ENCODE measurements at places on chromosomes 7 and 10.

DNA sequence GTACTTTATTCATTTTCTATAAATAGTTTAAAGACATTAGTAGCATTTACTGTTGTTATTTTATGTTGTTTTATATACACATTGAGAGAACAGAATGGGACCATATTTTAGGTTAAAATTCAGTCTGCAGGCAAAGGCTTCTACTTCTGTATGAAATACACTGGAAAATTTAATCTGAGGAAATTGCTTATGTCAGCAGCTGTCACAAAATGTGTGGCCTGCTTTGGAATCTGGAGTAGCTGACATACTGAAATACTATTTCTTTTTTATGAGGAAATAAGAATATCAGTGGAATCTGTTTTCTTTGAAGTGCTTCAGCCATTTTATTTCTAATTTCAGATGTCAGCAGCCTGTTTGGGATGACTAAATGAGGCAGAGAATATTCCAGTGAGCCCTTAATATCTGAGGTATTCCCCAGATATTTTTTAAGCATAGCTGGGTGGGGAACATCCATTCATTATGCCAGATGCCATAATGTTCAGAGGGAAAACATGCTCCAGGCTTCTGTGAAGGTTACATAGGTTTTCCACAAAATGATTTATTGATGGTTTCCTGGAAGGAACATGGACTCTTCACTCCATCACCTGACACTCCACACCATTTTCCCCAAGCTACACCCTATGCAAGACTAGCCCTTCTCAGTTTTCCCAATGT lies 267.1 kb downstream of the ARL4A start:
- DNase-seq = no peak

GRCh38 chr10:36412942-36413341 lies 712.5 kb upstream of the ANKRD30A start:
- DNase-seq = no peak

DNA sequence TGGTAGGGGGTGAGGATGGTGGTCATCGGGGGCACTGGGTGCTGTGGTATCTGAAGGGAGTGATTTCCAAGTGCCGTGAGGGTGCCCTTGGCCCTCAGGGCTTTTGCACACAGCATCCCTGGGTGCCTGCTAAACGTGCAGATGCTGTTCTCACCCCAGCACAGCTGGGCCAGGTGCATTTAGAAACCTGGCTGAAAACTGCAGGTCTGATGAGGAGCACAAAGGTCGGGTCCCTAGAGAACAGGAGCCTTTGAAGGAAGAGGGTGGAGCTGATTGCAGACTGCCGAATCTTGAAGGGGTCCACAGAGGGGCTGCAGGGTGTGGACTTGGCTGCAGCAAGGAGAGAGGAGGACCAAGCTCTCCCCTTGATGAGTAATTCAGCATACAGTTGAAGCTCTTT lies 32.0 kb downstream of the ZMIZ1 start:
- DNase-seq = no peak

- DNase-seq = no peak
Observed at GRCh38 chr10:71717551-71717951, 2.0 kb downstream of the C10orf105 start.

DNA sequence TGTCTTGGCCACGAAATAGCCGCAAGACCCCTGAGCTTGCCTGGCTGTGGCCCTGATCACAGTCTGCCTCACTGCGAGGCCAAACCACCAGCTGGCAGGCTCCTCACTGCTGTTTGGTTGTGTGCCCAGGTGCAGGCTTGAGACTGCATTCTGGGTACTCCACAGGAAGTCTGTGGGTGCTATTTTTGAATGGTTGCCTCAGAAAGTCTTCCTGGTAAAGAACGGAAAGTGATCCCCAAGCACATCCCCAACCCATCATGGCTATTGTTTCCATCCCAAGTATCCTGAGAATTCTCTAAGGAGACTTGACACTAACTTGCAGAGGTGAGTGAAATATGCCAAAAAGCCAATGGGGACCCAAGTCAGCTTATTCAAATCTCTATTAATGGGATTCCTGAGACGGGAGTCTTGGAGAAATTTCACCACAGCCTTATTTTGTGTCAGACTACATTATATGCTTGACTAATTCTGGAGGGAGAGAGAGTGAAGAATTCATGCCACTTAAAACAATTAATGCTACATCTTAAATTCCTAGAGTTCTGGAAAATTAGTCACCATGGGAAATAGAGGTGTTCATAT lies 170.9 kb downstream of the RAMP3 start:
- DNase-seq = no peak

- no peak for DNase-seq
Observed at GRCh38 chr10:130547368-130547767, 411.2 kb downstream of the GLRX3 start.

DNA sequence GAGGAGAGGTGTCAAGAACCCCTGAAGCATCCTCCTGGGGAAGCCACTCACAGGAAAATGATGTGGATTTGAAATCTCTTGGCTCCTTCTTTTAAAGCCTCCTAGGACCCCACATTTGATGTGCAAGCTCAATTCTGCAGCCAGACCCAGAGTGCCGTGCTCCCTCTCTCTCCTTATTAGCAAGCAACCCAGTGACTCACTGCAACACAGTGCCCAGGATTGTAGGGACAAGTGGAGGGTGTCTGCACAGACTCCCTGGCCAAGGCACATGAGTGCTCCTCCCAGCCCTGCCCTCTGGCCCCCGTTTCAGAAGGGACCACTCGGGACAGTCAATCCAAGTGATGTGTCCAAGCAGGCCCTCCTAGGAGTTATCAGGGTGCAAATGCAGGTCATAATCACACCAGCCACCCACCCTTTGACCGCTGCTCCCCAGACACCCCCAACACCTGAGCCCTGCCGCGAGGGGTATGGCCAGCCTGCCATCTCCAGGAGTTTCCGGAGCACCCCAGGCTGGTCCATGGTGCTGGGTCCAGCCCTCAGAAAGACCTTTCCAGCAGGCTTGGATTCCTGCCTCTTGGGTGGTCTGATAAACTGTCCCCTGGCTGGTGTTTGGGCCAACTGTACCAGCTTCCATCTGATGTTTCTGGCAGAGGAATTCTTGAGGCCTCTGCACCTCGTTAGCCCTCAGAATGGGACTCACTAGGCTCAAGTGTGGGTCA lies 54.5 kb upstream of the CXCL12 start:
- no peak for DNase-seq

DNA sequence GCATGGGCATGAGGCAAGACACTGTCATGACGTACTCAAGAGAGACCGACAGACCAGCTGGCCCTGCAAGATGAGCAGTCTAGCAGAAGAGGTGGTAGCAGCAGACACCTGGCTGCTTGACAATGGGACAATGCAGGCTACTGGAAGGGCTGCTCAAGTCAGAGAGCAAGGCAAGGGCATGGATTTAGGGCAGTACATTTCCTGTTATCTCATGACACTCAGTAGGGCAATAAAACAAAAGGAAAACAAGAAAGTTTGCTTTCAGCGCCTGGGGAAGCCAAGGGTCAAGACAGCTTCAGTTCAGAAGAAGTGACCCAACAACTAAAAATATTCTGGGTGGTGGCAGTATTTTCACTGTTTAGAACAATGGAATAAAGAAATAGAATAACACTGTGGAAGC lies 331.8 kb upstream of the PHYHIPL start:
- DNase-seq = no peak

- peak; percentile 8 for DNase-seq
Observed at GRCh38 chr7:135414850-135415439, 95.0 kb downstream of the CNOT4 start.

DNA sequence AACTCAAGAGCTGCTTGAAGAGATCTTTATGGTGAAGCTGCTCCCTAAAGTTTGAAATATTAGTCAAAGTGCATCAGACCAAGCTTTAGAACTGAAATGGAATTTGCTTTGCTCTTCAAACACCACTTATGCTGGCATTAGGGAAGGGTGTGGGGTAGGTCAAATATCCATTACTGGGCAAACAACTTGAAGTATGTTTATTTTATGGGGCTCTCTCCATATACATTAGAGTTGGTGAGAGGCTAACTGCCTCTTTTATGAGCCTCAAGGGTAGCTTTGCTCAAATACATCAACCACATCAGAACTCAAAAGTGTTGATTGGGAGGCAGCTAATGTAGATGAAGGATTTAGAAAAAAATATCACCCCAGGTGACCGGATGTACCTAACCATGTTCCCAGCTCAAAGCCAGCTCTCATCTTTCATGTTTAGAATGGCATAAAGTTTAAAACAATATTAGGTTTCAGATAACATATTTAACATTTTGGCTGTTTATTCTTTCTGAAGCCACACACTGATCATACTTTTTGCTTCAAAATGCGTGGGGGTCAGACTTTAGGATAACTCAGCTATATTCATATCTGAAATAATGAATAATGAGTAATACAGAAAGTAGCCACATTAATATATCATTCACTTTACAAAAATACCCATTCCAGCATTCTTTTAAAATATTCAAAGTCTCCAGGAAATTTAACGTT lies 318.6 kb downstream of the PTEN start:
- DNase-seq = no peak

DNA sequence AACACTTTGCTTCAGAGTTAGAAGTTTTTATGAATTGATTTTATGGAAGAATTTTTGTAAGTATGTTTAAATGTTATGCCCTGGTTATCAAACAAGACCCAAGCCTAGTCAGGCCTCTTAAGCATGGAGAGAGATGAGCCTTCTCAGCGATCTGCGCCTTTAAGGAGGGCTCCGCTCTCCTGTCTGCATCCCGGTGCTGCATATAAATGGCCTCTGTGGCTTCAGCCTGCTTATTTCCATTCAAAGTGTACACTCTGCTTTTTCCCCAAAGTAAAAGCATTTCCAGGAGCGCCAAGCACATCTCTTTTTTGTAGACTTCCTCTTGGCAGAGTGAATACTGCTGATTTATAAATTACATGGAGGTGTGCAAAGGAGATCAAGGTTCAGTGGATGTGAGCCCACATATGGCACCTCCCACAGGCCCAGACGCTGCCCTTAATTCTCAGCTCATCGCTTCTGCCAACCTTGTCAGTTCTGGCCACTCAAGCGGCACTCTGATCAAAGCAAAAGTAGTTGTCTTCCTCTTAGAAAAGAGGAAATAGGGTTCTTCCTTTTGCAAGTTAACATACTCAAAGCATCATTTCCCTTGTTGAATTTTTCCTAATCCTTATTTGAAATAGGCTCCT lies 70.0 kb upstream of the SFMBT2 start:
- DNase-seq = no peak

GRCh38 chr7:150396851-150397260 lies 17.7 kb downstream of the ZNF775 start:
- no peak for DNase-seq

Data from HuH-7.5 (cell line).